ENCODE measurements at places on chromosomes 1 and 21.

- DNase-seq = no peak
Measured at GRCh38 chr1:32538887-32539583, at the start of gene ZBTB8A. Gene ZBTB8A, plus strand, starts transcription at chr1:32539427. Its CDS starts 53,505 bp downstream, at chr1:32592932.

DNA sequence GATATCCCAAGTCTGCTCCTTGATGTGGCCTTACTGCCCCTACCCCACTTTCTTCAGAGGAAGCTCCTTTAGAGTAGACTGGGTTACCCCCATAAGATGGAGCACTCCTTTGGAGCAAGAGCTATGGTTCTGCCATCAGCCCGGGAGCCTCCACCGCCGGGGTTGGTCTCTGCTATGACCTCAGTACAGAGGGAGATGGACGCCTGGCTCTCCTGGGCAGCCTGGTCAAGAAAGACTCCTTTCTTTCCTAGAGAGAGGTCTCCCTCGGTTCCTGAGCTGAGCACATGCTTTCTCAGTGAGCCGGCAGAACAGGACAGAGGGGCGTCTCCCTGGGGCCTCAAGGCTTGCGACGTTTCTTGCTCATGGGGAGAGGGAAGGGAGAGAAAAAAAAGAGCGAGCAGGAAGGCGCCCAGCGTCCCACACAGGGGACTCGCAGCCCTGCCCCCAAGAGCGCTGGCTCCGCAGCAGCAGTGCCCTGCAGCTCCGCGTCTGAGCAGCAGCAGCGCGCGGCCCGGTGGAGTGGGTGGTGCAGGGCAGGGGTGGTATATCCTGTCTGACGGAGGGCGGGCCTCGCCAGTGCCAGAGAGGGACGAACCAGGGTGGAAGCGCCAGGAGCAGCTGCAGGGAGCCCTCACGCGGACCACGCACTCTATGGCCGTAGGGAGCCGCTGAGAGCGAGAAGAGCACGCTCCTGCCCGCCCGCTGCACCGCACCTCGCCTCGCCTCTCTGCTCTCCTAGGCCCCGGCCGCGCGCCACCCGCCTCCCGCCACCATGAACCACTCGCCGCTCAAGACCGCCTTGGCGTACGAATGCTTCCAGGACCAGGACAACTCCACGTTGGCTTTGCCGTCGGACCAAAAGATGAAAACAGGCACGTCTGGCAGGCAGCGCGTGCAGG is at the start of gene PKP1:
TSS of gene PKP1 (plus strand) at position 576 of the 899 bp plus-strand sequence. CDS start at position 773, 197 bp downstream.
- DNase-seq = no peak

DNA sequence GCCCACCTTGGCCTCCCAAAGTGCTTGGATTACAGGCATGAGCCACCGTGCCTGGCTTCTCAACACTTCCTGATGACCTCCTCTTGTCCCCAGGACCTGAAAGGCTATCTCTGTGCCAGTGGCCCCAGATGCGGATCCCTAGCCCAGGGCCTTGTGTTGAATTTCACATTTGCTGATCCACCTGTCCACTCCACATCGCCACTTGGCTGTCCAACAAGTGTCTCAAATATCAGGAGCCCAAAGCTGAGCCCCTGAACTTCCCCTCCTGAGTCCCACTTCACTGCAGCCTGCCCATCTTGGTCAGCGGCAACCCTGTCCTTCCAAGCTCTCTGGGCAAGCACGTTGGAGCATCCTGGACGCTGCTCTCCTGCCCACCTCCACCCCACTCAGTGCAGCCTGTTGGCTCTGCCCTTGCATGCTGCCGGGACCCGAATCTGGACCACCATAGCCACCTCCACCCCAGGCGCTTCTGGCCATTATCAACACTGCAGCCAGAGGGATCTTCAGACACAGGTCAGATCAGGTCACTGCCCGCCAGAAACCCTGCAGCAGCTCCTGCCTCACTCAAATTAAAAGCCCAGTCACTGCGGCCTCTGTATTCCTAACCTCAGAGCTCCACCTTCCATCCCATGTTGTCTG is 352.5 kb upstream of the VAMP3 start:
- no peak for DNase-seq

DNA sequence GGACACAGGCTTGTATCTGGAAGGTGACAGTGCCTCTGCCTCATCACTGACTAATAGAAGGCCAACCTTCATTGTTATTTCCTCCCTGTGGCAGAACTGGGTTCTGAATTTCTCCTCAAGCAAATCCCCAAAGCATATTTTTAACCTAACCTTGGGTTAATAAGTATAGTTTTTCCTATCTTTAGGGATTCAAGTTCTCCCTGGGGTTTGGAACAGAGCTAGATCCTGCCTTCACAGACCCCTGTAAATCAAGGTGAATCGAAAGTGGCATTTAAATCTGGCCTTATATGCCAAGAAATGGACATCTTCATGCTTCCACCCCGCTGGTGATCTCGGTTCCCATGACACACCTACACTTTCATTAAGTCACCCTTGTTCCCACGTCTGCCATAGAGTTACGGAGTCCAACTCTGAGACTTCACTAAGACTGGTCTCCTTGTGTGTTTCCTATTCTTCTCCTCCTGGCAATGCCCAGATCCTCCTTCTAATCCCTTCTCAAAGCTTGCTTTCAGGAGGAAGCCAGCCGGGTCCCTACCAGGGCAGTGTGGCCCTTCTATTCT is 4.3 kb upstream of the CHI3L2 start:
- DNase-seq = no peak

DNA sequence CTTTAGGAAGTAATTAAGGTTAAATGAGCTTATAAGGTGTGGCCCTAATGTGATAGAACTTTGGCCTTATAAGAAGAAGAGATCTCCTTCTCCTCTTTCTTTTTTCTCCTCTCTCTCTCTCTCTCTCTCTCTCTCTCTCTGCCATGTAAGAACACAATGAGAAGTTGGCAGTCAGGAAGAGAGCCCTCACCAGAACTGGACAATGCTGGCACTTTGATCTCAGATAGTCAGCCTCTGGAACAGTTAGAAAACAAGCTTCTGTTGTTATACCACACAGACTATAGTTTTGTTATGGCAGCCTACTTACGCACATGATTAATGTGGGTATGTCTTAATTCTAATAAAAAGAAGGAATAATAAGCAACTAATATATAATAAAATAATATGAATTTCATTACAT is 444.2 kb upstream of the LRRC7 start:
- no peak for DNase-seq

- DNase-seq = no peak
Measured at GRCh38 chr1:192998536-192998935, 60.6 kb downstream of the UCHL5 start.

DNA sequence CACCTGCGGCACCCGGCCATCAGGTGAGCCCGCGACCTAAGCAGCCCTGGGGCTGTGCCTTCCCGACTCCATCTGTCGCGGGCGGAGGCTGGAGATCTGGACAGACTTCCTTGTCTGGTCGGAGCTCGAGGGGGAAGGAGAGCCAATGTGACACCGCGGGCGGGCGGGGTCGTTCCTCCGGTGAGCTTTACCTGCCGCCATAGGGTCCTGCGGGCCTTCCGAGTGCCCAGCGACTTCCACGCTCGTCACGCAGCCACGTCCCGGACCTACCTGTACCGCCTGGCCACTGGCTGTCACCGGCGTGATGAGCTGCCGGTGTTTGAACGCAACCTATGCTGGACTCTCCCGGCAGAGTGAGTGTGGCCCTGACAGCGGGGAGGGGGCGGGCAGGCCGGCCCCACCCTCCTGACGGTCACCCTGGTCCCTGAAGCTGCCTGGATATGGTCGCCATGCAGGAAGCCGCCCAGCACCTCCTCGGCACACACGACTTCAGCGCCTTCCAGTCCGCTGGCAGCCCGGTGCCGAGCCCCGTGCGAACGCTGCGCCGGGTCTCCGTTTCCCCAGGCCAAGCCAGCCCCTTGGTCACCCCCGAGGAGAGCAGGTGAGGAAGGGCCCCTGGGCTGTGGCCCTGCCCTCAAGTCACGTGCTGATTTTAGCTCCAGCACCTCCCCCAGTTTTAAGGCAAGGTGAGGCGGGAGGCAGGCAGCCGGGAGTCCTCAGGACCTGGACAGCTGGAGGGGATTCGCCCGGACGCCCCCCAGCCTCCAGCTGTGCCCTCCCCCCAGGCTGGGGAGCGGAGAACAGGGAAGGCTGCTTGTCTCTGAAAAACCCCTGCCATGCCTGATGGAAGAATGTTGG is 1.1 kb downstream of the PUSL1 start:
- no peak for DNase-seq

DNA sequence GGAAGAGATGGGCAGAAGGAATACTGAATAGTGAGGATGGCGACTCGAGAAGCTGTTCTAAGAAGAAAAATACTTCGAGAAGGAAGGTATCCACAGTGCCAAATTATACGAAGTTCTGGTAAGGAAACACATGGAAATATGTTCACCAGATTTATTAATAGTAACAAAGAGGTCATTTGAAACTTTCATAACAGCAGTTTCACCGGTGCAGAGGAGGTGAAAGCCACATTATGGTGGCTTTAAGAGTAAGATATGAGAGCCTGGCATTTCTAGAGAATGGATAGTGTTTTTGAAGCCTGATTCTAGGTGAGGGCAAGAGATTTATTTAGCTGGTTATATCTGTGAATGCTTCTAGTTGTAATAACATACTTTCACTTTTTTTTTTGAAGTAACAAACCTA is 56.2 kb downstream of the DPYD start:
- DNase-seq = no peak

DNA sequence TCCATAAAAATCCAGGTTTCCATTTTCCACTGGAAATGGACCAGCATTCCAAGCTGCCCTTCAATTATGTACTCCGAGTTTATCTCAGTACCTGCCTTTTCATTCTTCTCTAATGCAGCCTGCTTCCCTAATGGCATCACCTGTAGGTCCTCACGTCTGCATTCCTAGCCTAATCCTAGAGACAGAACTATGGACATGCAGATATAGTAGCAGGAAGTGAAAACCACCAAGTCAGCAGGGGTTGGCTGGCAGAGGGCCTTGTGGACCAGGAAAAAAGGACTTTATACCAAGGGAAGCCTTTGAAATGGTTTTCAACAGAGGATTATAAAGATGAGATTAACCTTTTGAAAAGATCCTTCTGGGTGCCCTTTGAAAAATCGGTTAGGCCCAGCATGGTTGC is 135.7 kb upstream of the L1TD1 start:
- no peak for DNase-seq

DNA sequence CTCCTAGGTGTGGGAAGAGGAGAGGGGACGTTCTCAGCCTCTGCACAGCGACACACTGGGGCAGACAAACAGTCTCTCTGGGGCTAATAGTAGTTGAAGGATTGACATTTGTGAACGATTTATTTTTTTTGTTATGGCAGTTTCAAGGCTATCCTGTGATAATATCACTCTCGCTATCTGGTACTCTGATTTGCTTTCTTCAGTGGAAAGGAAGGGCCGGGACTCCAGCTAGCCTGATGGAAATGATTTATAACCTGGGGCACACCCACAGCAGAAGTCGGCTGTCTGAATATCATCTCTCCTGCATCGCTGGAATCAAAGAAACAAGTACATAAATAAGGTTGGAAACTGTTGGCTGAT is 122.7 kb downstream of the KCNN3 start:
- no peak for DNase-seq

DNA sequence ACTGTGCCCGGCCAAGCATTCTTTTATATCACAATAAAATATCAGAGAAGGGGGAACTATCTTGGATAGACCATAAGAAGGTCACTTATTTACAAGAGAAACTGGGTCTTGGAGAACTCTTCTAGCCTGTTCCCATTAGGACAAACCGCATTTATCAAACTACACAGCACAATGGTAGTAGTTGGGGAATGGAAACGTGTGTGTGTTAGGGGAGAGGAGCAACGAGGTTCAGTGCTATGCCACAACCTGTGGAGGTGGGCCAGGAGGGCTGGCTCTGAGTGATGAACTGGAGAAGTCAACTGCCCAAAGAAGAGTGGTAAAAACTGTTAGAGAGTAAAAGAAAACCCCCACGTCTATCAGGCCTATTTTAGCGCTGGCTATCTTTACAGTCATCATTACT is 1.6 kb downstream of the DONSON start:
- DNase-seq = no peak

DNA sequence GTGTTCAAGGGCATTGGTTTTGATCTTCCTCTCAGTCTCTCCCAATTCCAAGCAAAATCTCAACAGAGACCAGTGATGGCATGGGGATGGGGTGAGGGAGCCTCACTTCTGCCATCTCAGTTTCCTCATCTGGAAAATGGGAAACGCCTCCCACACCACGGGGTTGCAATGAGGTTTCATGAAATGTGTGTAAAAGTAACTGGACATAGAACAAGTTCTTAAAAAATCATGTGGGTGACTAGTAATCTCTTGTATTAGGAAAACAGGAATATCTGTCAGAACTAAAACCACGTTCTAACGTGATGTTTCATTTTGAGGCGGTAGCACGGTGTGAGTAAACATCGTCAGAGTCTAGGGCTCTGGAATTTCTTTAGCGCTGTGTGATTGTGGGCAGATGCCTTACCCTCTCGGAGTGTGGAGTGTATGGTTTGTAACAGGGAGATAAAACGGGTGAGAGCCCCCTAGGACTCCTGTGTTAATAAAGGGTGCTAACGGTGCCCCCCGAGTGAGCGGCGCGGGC is 55.5 kb upstream of the DNAJC6 start:
- DNase-seq = no peak

DNA sequence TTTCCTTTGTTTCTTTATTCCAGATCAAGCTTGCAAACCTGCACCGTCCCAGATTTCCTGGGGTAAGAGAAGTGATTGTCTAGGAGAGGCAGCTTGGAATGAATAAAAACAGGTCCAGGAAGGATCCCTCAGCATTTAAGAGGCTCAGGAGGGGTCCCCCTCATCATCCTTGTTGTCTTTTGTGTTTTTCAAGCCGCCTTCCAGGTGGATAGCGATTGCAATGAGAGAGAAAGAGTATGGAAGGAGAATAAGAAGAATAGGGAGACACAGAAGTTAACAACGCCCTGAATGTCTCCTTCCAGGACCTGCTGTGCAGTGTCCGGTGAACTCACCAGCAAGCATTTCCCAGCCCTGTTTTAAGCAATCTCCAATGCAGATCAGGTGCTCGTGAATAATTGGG is 8.5 kb downstream of the ERG start:
- no peak for DNase-seq

GRCh38 chr1:10911490-10912166 is 100.8 kb upstream of the TARDBP start:
- no peak for DNase-seq

DNA sequence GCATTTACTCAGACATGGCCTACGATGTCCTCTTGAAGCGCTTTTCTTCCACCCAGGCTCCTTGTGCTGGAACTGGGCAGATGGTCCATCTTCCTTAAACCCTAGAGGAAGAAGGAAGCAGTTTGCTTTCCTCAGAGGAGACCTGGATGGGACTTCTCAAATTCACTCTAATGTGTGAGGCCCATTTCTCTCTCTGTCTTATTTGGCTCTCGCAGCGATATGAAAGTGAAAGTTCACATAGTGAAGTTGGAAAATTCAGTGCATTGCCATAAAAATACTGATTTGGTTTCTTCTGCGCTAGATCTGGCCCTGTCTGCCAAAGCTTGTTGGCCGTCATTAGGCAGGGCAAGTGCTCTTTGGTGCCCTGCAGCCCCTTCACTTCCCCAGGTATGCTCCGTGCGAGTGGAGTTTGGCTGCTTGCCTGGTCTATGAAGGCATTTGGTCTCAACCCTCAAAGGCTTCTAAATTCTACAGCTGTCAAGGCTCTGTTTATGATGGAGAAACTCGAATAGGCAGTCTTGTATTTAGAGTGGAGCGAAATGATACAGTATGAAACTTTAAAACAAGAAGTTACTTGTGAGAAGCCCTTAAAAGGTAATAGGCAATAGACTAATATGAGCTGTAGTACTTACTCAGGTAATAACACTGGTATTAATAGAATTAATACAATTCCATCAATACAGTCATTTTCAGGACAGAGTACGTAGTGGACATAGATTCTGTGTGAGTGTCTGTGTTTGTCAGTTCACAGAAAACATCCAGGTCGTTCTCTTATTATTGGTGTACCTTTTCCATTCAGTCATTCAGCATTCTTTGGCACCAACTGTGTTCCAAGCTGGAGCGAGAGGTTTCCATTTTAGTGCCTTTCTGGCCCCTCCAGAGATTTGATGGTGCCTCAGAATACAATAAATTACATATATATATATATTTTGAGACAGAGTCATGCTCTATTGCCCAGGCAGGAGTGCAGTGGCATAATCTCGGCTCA is 20.5 kb downstream of the SZRD1 start:
- DNase-seq = no peak
